ENCODE measurements at places on chromosomes 11 and 22.

- no peak for DNase-seq
These were observed 247.3 kb downstream of the MN1 start for GRCh38 chr22:27554106-27554811.

GRCh38 chr11:12430954-12431595 lies 53.7 kb downstream of the PARVA start:
- no peak for DNase-seq

DNA sequence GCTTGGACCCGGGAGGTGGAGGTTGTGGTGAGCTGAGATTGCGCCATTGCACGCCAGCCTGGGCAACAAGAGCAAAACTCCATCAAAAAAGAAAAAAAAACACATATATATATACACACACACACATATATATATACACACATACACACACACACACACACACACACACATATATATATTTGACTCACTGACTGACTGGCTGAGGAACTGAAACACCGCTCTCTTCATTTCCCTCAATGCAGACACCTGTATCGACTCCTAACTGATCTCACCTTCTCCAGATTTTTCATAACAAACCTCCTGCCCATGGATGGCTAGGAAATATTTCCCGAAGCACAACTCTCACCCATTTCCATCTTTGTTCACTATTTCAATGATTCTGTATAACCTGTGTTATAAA lies 140.7 kb upstream of the ANO3 start:
- no peak for DNase-seq

DNA sequence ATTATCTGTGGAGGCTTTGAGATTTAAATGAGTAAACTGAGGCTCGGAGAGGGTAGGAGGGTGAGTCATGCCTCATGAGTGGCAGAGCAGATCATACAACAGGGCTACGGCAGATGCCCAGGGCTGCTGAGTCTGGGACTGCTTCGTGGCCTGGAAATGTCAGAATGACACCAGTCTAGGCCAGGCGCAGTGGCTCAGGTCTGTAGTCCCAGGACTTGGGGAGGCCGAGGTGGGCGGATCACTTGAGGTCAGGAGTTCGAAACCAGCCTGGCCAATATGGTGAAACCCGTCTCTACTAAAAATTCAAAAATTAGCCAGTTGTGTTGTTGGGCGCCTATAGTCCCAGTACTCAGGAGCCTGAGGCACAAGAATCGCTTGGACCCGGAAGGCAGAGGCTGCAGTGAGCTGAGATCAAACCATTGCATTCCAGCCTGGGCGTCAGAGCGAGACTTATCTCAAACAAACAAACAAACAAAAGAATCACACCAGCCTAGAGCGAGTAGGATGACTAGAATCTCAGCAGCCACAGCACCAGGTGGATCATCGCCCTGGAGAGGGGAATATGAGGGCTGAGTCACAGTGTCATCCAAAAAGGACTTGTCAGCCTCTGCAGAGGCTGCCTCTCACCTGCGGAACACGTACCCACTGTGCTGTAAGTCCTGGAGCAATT lies 48.6 kb upstream of the ADA2 start:
- no peak for DNase-seq

GRCh38 chr22:32660292-32660691 lies 141.2 kb upstream of the TIMP3 start:
- no peak for DNase-seq

DNA sequence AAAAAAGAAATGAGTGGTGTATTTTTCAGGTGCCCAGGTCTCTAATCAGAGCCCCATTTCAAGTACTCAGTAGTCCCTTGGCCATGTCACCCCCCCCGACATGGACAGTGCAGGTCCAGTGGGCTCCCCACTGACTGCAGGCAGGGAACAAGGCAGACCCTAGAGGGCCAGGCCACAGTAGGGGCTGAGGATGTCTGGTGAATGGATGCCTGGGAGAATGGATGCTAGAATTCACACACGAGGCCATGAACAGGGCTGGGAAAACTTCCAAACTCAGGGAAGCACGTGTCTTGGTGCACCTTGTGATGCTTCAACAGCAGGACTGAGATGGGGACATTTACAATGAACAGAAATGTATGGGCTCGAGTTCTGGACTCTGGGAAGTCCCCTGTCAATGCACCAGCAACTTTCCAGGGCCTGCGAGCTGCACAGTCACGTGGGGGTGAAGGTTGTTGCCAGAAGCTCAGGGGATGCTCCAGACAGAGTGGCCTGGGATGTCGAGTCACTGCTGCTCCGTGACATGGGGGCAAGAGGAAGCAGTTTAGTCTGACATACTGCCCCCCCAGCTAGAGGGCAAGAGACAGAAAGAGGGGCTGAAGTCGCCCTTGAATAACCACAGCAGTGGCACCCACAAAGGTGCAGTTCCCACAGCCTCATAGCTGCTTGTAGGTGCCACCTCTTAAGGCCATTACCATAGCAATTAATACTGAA lies 3.1 kb downstream of the APOBEC3G start:
- DNase-seq = no peak

- no peak for DNase-seq
These were observed 128.6 kb downstream of the RRAS2 start for GRCh38 chr11:14230407-14230806.

- no peak for DNase-seq
These were observed 32.3 kb downstream of the MIAT start for GRCh38 chr22:26689513-26690301.

DNA sequence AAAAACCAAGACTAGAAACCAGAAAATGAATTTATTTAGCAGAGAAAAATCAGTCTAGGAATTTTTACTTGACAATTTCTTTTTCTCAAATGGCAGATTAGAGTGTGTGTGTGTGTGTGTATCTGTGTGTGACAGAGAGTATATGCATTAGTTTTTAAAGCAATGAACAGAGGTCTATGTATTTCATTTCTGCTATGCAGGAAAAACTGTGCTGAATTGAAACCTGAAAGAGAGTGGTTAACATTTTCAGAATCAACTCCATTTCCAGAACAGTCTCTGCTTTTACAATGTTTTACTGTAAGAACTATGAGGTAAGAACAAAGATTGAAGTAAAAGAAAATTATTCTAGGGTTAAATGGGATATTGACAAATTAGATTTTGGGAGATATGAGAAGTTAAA lies 114.8 kb downstream of the GRM5 start:
- no peak for DNase-seq
